Smooth muscle cell of the brain vasculature (primary cell): ENCODE measurements at places on chromosomes 6 and 20.

DNA sequence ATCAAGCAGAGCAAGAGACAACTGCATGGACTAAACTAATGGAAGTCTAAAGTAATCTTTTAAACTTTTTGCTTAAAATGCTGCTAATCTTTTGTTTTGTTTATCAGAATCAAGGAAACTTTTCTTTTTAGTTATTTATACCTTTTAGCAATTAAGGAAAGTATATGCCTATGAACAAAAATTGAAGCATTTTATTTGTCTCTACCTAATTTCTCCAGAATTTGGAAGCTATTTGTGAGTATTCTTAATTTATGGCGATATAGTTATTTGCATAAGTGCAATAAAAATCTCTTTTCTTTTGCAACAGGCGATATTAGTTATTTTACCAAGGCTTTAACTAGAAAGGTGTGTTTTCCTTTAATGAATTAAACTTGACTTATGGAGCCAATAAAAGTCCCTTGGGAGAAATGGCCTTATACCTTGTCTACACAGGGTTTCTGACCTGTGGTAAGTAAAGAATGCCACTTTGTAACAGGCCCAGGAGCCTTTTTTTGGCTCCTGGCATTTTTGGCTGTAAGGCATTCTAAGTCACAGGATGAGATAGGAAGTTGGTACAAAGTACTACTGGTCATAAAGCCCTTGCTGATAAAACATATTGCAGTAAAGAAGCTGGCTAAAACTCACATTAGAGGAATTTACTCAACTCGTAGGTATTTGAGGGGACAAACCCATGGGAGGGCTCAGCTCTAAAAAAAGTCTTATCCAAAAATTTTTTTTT, 37.2 kb downstream of the TMEM14A start:
- DNase-seq: no peak

- no peak for DNase-seq
Observed at GRCh38 chr6:37319156-37319555, 34.6 kb upstream of the RNF8 start.

DNA sequence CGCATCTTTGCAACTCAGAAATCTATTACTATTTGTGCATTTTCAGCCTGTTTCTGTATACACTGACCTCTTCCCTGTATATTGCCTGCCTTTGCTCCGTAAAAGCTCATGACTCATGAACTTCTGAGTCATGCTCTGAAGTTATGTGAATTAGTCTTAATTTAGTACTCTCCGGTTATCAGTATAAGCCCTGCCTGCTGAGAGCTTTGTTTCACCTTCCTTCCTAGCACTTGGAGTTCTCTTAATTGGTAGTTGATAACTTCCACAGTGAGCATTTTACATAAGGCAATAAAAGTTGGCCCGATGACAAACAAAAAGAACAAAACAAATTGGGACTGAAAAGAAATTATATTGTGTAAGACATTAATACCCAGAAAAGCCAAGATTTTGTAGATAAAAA, 231.4 kb downstream of the GJA1 start:
- DNase-seq: peak; percentile 41

DNA sequence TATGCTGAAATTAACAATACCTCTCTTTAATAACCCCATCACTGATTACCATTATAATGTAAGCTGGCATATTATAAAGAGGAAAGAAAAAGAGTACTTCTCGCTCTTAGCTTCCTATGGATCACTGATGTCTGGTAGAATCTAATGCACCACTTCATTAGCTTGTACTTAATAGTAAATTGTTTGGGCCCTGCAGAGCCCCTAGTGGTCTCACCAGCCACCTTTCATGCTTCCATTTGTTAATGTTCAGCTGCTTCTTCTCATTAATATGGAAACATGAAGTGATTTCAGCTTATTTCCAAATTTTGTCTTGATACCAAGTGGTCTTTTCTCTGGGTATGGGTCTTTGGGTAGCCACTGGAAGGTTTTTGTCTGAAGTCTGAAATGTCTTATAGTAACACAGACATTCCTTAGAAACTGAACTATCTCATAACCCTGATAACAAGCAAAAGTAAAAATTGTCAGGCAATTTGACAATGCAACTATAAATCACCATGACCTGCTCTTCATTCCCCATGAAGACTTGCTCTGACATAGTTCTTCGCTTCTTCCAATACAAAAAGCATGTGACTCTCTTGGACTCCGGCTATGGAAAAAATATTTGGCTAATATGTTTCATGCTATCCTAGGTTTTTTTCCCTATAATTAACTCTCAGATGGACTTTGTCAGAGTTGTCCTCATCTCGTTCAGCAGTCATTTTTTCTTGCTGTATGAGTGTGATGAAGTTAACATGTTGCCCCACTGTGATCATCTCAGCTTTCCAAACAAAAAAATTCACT, 395.8 kb upstream of the MARCKS start:
- DNase-seq: no peak

GRCh38 chr6:128336436-128337095, 183.8 kb downstream of the PTPRK start:
- no peak for DNase-seq

DNA sequence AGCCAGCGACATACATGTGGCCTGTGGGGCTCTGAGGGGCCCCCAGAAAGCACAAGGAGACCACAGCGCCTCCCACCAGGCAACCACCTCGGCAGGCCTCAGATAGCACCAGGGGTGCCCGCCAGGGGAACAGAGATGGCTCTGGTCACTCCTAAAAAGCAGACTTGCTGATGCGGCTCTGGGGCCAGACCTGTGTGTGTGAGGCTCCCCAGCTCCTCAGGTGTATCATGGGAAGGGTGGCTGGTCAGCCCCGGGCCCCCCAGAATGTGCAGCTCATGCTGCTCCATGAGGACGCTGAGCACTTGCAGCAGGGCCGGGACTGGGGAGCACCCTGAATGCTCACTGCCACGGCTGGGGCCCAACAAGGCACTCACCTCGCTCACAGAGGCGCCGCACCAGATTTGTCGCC, 60.2 kb downstream of the PYGB start:
- no peak for DNase-seq

GRCh38 chr20:36862857-36863668, 12.9 kb upstream of the TLDC2 start:
- no peak for DNase-seq

DNA sequence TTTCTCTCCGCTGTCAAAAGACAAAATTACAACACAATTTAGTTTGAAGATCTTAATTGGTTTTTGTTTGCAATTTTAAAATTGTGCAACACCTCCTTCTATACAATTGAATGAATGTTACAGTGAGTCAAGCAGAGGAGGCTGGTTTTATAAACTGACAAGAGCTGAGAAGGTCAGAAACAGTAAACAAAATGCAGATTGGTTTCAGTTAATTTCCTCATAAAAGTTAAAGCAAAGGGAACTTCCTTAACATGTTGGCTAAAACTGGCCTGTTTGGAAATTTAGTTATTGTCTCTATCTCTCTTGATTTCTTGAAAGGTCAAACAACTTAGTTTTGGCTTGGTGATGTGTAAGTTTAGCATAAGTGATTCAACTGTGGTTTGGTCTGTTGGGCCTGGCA, 22.2 kb downstream of the KHDC1L start:
- DNase-seq: no peak

DNA sequence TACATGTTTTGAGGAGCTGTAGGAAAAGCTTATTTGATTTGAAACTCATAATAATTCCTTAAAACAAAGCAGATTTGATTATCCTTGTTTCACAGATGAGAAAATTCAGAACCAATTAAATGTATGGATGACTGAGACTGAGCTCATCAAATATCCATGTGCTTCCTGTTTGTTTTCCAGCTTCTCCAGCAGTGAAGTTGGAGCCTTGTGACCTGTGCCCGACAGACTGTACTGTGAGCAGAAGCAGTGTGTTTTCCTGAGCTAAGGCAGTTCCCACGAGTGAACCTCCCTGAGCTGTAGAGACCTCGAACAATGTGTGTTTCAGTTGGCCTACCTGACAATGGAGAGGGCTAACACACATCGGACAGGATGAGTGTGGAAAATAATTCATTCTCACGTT, 599.5 kb upstream of the NRSN1 start:
- peak; percentile 20 for DNase-seq

GRCh38 chr6:6795393-6795792, 206.9 kb downstream of the LY86 start:
- no peak for DNase-seq

DNA sequence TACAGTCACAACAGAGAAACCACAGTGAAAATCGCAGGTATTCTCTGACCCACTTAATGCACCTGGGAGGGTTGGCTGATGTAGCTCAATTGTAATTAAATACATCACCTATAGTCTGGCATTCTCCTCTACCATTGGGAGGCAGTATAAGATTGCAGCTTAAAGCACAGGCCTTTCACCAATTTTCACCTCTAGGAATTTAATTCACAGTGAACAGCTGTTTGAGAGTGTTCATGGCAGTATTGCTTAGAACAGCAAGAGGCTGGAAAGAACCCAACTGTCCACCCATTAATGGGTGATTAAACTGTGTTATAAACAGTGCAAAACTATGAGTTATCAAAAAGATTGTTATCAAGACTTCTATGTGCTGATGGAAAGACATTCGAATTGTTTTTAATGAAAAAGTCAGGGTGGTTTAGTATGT, 2.0 kb downstream of the EDEM2 start:
- DNase-seq: no peak

GRCh38 chr20:37611852-37612251, 82.0 kb upstream of the CTNNBL1 start:
- DNase-seq: no peak

DNA sequence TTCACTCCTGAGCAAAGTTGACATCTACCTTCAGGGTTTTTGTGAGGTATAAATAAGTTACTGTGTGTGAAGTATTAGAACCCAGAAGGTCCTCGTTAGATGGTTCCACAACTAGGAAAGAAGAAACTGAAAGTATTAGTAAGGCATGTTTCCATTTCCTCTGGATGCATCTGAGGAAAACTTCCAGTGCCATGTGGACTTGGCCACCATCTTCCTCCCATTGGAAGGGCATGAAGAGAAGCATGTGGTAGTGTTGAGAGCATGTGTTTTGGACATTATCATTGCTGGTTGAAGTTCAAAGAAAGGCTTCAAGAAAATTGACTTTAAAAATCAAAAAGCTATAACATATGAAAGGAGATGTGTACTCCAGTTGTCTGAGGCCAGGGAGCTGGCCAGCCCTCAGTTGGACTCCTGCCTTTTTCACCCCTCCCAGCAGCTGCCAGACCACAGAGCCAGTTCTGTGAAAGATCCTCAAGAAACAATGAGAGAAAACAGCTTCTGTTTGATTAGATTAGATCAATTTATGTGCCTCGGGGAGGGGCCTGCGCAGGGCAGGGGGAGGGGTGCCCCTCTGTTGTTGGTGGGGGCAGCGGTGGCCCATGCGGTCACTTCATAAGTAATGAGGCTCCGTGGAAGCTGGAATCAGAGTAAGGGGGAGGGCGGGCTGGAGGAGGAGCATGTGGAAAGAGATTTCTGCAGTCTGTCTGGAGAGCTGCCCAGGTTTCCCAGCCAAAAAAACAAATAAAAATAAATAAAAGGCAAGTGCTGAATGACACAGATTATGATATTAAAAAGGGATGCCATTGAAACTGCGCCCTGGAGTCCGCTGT, 154.0 kb downstream of the JARID2 start:
- DNase-seq: peak; percentile 67

DNA sequence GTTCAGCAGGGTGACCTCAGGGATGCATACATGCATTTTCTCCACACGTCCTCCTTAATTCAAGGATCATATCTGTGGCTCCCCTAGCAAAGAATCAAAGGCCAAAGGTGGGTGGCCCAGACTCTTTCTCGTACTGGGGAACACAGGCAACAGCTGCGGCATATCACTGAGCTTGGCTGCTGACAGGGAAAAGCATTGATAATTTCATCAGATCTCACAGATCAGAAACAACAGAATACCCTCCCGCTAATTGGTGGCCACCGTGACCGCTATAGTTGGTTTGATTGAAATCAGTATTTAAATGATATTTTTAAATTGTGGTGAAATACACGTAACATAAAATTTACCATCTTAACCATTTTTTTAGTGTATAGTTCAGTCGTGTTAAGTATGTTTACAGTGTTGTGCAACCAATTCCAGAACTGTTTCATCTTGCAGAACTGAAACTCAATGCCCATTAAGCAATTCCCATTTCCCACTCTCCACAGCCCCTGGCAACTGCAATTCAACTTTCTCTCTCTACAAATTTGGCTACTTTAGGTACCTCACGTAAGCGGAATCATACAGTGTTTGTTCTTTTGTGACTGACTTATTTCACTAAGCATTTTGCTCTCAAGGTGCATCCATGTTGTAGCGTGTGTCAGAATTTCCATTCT, 74.7 kb upstream of the TMEM170B start:
- no peak for DNase-seq

- no peak for DNase-seq
Observed at GRCh38 chr6:16367571-16367970, 129.2 kb downstream of the GMPR start.

DNA sequence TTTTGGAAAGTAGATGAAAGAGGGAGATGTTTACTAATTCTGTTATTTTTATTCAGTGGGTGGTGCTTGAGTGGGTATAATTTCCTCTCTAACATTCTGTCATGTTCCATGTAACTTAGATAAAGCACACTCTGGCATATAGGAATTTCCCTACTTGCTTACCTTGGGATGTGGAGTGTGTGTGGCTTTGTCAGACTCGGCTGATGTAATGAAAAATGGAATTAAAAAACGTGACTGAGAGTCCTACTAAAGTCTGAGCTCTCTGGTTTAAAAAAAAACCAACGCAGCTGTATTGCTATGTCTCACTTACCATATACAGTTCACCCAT, 98.3 kb downstream of the JARID2 start:
- no peak for DNase-seq

DNA sequence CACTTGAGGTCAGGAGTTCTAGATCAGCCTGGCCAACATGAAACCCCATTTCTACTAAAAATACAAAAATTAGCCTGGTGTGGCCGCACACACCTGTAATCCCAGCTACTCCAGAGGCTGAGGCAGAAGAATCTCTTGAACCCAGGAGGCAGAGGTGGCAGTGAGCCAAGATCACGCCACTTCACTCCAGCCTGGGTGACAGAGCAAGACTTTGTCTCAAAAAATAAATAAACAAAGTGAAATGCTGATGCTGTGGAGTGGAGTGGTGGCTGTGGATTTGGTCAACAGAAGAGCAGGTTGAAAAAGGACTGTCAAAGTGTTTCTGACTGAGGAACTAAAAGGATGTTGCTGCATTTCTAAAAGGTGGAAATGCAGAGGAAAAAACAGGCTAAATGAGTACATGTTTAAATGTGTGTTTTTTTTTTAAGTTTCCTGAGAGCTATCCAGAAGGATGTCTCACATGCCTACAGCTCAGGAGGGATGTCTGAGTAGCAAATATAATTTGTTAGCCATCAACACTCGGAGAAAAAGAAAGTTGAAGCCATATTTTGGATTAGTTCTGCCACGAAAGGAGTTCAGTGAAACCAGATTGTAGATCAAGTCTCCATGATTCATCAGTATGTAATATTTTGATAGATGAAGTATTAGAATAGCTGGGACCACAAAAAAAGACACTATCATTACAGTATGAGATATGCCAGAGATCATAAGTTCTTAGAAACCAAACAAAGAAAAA, 621.1 kb upstream of the ADGRB3 start:
- DNase-seq: no peak

GRCh38 chr6:89139509-89140346, 6.1 kb upstream of the PM20D2 start:
- DNase-seq: no peak
